ENCODE measurements at places on chromosomes 16 and 17.

DNA sequence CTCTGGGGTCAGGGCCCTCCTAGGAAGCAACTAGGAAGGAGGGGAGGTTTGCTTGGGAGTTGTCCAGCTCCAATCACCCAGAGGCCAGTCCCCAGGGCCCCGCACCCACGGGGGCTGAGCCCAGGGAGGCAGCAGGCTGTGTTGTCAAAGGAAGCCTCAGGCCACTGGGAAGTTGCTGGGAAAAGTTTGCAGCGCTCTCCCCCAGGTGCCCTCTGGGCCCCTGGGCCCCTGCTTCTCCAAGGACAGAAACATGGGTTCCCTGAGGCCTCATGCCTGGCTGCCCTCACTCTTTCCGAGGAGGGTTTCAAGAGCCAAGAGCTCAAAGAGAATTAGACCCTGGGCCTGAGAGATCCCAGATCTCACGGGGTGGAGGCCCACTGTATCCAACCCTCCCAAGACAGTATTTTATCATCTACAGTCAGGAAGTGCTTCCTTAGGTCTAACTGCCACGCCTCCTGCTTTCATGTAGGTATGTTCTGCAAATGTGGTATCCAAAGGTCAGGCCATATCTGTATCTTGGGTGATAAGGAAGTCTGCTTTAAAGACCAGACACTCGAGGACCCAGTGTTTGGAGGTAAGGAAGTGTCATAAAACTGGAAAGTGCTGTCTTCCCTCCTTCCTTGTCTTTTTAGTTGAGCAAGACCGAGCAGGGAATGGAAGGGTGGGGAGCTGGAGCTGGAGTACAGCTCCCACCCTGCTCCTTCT lies 44.2 kb upstream of the ZNF423 start:
- DNase-seq: no peak

DNA sequence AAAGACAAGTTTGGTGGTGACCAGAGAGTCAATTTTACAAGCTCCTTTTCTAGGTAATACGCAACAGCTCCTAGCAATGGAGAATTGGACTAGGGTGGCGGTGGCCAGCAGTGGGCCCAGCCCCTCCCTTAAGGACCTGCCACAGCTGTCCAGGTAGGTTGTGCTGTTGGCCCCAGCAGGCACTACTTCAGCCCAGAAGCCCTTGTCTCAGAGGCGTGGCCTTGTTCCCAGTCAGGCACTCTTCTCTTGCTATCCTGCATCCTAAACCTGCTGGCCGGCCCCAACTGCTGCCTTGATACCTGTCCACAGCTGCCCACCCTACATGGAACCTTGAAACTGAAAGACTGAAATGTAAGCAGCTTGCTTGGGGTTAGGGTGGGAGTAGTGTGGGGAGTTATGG lies 989 bp upstream of the GALK1 start:
- no peak for DNase-seq

DNA sequence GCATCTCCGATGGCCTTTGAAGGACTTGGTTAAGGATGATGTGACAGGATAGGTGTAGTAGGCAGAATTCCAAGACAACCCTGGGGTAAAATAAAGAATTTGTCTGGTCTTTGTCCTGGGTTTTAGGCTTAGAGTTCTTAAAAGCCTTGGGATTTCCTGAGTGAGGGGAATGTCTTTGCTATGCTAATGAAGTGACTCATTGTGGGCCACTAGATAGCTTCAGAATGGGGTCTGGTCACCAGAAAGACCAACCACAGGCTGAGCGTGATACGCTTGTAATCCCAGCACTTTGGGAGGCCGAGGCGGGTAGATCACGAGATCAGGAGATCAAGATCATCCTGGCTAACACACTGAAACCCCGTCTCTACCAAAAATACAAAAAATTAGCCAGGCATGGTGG lies 182.8 kb upstream of the TOX3 start:
- DNase-seq: no peak

GRCh38 chr17:9669551-9670008 lies 24.3 kb downstream of the USP43 start:
- DNase-seq: no peak

- no peak for DNase-seq
Measured at GRCh38 chr16:85731179-85731578, 19.7 kb downstream of the C16orf74 start.

GRCh38 chr17:65586899-65587298 lies 25.5 kb upstream of the AXIN2 start:
- no peak for DNase-seq

DNA sequence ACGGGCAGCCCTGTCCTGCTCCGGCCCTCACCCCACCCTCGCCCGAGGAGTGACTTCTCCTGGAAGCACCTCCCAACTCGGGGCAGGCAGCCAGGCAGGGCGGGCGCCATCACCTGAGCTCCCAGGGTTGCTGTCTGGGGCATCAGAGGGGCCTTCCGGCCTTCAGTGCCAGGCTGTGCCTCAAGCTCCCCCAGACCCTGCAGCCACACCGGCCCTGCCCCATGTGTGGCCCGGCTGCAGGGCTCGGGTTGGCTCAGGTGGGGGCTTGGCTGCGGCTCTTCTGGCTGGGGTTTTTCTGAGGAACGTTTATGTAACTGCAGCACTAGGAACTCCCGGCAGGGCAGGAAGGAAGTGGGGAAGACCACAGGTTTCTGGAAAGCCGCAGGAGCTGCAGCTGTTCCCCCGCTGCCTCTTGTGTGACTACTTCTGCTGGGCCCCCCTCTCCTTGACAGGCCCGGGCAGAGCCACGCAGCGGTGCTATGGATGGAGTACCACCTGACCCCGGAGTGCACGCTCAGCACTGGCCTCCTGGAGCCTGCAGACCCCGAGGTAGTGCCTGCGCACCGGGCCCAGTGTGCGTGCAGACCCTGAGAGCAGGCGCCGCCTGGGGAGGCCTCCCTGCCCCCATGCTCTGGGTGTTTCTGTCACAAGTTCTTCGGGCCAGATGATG lies 45.6 kb downstream of the PRMT7 start:
- DNase-seq: peak; percentile 43

DNA sequence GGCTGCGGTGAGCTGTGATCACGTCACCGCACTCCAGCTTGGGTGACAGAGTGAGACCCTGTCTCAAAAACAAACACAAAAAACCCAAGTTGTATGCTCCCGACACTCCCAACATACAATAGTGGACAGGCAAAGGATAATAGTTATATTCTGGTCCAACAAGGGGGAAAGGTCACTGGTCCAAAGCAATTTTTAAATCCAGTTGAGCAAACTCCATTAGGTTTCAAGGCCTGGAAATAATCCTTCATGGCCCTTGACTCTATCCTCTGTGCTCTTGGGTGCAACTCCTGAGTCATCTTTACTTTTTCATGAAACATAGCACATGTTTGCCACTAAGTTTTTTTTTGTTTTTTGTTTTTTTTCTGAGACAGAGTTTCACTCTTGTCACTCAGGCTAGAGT lies 50.3 kb upstream of the PHOSPHO1 start:
- DNase-seq: no peak

DNA sequence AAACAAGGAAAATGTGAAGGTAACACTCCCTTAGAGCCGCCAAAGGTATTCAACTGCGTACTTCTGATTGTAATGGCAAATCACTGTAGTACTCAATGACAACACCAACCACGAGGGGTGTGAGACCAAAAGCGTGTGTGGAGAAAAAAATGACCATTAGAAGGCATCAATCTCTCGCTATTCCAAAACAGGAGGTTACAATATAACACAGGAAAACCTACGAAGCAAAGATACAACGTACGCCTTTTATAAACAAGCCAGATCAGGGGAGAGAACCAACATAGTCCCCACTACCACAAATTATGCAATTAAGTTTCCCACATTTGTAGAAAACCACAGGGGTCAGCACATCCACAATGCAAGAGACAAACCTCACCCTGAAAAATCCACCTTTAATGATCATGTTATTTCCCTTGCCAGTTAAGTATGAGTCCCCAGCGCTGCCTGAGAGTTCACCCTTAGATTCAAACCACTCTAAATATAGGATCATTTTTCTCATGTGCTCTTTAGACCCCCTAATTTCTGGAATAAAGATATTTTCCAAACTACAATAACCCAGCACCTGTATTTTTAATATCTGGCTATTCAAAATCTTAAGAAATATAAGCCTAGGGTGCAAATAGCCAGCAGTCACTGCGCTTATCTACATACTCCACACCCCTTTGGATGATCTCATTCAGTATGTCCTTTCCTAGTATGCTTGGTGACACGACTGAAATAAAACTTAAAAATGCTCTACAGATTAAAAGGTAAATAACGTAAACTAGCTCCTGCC lies 12.4 kb downstream of the TEX14 start:
- DNase-seq: no peak

- DNase-seq: no peak
Measured at GRCh38 chr17:68707031-68707430, 105.9 kb upstream of the FAM20A start.

GRCh38 chr16:74929636-74930035 lies 55.3 kb downstream of the WDR59 start:
- DNase-seq: no peak

- DNase-seq: no peak
Measured at GRCh38 chr17:42378359-42378958, 9.8 kb downstream of the STAT3 start.

DNA sequence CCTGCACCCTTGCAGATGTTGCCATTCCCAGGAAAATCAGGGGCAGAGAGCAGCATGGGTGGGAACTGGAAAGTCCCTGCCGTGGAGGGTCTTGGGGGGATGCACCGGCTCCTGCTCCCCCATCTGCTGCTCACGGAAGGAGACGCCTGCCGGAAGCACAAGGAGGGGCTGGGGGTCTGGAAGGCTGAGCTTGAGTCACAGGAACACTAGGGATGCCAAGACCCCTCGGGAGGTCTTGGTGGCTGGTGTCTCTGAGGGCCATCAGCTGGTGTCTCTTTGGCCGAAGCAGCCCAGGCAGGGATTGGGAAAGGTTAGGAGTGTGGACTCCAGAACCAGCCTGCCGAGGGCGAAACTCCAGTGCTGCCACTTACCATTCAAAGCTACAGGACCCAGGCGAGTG lies 29.4 kb upstream of the GNA13 start:
- no peak for DNase-seq

DNA sequence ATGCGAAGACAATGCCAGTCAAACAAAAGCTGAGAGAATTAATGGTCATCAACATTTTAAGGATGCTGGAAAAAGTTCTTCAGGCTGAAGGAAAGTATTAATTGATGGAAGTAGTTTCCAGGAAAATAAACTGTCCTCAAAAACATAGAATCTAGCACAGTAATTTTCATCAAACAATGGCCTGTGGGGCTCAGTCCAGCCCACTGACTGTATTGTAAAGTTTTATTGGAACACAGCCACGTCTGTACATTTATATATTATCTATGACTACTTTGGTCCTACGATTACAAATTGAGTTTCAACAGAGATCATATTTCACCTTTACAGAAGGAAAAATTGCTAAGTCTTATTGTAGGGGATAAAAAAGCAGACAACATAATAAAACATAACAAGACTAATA lies 484.5 kb downstream of the KCNJ2 start:
- no peak for DNase-seq

DNA sequence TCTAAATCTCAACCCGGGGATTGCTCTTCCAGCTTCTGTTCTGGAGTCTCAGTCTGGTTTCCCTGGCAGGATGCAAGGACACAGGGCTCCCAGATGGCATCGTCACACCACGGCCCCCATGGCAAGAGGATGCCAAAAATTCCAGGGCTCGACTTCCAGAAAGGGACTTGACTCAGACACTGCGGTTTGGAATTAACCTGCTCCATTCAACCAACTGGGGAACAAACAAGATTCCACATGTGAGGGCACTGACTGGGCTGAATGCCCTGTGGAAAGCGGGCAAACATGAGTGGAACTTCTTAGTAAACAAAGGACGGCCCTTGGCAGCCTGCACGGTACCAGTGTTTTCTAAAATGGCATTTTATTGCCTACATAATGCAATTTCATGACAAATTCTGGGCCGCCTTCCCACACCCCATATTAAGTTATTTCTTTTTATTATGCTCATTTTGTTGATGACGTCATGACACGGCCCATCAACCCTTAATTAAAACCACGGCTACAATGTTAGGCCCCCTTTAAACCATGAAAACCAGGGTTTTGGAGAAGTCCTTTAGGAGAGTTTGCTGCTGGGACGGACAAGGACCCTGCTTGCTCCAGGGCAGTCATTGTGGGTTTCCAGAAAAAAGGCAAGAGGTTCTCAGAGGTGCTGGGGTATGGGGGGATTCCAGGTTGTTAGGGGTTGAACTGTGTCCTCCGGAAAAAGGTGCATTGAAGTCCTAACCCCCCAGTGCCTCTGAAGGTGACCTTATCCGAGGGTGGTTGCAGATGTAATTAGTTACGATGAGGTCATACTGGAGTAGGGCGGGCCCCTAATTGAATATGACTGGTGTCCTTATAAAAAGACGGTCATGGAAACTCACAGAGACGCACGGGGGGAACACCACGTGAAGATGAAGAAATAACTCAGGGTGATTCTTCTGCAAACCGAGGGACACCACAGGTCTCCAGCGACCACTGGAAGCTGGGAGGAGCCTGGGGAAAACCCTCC lies 205.6 kb downstream of the FOXL1 start:
- DNase-seq: no peak

DNA sequence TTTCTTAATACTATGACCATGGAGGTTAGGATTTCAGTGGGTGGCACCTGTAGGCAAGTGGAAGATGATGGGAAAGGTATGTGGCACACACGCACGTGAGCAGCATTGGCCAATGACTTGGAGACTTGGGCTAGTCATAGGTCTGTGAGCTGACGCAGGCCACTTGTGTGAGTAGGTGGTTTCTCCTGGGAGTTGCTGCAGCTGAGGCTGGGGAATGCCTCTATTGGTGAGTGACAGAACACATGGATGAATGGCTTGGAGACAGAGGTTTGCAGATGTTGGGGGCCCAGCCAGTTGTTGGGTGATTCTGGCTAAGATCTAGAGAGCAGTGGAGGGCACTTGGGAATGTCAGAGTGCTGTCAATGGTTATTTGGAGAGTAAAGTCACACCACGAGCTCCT lies 64.1 kb downstream of the MARF1 start:
- DNase-seq: no peak

DNA sequence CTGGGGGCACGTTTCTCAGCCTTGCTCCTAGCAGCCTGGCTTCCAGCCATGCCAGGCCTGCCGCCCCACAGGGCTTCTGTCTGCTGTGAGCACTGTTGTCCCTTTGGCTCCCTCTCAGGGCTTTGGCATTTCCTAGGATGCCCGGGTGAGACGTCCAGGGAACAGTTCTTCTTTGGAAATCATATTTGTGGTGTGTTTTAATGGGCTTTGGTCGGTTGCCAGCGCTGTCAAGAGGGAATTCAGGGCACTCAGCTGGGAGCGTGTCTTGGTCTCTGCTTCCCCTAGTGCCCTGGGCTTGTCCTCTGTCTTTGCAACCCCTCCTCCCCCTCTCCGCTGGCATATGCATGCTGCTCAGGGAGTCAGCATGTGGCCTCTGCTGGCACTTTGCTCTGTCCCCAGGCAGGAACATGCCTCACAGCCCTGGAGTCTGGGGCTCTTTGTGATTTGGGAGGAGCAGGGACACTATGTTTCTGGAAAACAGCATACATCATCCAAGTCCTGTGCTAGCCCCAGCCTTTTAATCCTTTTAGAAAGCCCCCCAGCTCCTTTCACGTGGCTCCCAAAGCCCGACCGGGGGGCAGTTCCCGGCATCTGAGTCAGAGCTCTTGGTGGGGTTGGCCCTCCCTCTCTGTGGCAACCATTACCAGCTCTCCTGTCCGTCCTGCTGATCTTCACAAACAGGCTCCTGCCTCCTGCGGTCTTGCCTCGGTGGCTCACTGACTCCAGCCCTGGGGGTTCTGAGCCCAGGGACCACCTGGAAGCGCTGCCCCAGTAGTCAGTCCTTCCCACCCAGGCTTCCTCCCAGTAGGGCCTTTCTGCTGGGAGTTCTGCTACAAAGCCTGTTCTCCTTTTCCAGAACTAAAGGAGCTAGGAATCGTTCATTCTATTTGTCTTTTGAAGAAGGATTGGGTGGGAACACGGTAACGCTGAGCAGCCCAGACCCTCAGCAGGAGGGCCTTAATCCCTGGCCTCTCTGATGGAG lies 26.7 kb downstream of the SAP30BP start:
- no peak for DNase-seq
